ENCODE measurements at places on chromosomes 12 and 14. TPM values are rescaled to one million over a fixed set of nuclear protein-coding genes. Genes with fewer than 3 reads are reported as not detected.

SUOX gene
- 23.2 TPM for total RNA-seq

KRT83 gene
- not detected for total RNA-seq

SERPINA9 gene
- total RNA-seq: not detected

ANO2 gene
- 4.0 TPM for total RNA-seq

CCNB1IP1 gene
- 149 TPM for total RNA-seq

RND1 gene
- total RNA-seq: 7.6 TPM

AHSA1 gene
- total RNA-seq: 137 TPM

LIN7A gene
- 8.6 TPM for total RNA-seq

NUAK1 gene
- 12.3 TPM for total RNA-seq

PZP gene
- total RNA-seq: 0.18 TPM

DIP2B gene
- total RNA-seq: 22.0 TPM

DIO2 gene
- 0.04 TPM for total RNA-seq

- no peak overlapping the region for H3K4me3 ChIP-seq
- no peak overlapping the region for H3K27ac ChIP-seq
- H3K27me3 ChIP-seq: no peaks in the 10 kb centered on the region
These were observed 89.3 kb downstream of the EPS8 start for GRCh38 chr12:15699886-15700285.

DNA sequence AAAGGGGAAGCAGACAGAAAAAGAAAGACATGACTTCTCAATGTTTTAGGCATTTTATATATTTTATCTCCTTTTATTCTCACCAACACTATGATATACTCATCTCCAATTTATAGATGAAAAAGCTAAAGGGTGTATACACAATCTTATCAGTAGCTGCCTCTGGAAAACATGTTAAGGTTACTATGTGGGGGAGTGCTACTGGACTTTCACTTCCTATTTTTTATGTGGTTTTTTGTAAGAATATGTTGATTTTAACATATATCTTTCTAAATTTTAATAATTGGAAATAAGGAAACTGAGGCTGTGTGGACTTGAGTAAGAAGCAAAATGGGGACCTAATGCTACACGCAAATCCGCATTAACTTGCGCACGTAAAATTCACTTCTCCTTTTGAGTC, 99.6 kb upstream of the PDE3A start:
- H3K4me3 ChIP-seq: no peak overlapping the region
- no peaks in the 10 kb centered on the region for H3K36me3 ChIP-seq
- no peaks in the 10 kb centered on the region for H3K27me3 ChIP-seq
- peaks cover 43% of the 10 kb centered on the region for H3K4me1 ChIP-seq

- no peaks in the 10 kb centered on the region for H3K27me3 ChIP-seq
- DNase-seq: no peak
- H3K4me1 ChIP-seq: peaks cover 13% of the 10 kb centered on the region
- H3K4me3 ChIP-seq: no peak overlapping the region
- peaks cover 18% of the 10 kb centered on the region for H3K36me3 ChIP-seq
These were observed 35.0 kb downstream of the CRADD start for GRCh38 chr12:93712200-93712599.

- no peak overlapping the region for H3K4me3 ChIP-seq
- no peak overlapping the region for H3K27ac ChIP-seq
- peaks cover 6% of the 10 kb centered on the region for H3K36me3 ChIP-seq
- peaks cover 100% of the 10 kb centered on the region for H3K27me3 ChIP-seq
- peaks cover 40% of the 10 kb centered on the region for H3K4me1 ChIP-seq
These were observed 20.2 kb downstream of the VPS37B start for GRCh38 chr12:122875590-122876220.

- no peak for DNase-seq
- H3K27ac ChIP-seq: no peak overlapping the region
- H3K4me3 ChIP-seq: peak overlapping the region; percentile 72
These were observed 1.5 kb downstream of the MYF6 start for GRCh38 chr12:80708975-80709328.

DNA sequence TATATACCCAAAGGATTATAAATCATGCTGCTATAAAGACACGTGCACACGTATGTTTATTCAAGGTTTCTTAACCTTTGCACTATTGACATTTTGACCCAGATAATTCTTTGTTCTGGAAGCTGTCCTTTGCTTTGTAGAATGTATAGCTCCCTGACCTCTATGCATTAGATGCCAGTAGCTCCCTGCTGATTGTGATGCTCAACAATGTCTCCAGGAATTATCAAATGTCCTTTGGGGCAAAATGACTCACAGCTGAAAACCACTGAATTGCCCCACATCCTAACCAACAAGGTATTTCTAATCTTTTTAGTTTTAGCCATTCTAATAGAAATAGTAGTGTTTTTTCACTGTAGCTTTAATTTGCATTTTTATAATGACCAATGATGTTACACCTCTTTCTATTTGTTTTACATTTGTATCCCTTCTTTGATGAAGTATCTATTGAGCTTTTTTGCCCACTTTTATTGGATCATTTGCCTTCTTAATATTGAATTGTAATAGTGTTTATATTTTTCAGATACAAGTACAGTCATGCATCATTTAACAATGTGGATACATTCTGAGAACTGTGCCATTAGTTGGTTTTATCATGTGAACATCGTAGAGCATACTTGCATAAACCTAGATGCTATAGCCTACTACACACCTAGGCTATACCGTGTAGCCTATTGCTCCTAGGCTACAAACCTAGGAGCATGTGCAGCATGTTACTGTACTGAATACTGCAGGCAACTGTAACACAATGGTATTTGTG, 10.4 kb upstream of the NOPCHAP1 start:
- no peak for DNase-seq
- no peak overlapping the region for H3K4me3 ChIP-seq
- no peaks in the 10 kb centered on the region for H3K36me3 ChIP-seq
- no peak overlapping the region for H3K27ac ChIP-seq
- no peaks in the 10 kb centered on the region for H3K4me1 ChIP-seq

DNA sequence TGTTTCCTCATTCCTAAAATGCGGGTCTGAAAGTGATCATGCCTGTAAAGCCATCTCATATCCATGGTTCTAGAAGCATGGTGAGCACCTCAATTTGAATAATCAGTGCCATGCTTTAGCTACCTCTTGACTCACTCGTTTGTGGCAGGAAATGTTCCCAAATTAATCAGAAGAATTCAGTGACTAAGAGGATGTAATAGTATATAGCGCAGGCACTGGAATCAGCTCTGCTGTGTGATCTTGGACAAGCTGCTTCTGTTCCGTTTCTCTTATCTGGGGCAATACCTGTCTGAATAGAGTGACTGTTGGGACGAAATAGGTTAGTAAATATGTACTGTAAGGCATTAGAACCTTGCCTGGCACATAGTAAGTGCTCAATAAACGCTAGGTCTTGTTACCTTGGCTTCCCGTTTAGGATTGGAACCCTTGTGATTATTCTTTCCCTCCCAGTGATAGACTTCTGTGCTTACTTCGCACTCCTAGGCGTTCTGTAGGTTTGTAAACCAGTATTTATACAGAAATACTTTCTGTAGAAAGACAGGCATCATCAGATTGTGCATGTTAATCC, 820 bp upstream of the SMAGP start:
- no peaks in the 10 kb centered on the region for H3K36me3 ChIP-seq
- H3K4me3 ChIP-seq: peak overlapping the region; percentile 94
- DNase-seq: no peak
- peak overlapping the region; percentile 37 for H3K27ac ChIP-seq

- H3K4me1 ChIP-seq: peaks cover 7% of the 10 kb centered on the region
- H3K4me3 ChIP-seq: no peak overlapping the region
- H3K27me3 ChIP-seq: no peaks in the 10 kb centered on the region
- no peak for DNase-seq
These were observed 51.9 kb downstream of the KCNK10 start for GRCh38 chr14:88271205-88271604.

- H3K36me3 ChIP-seq: no peaks in the 10 kb centered on the region
- peaks cover 2% of the 10 kb centered on the region for H3K4me1 ChIP-seq
- DNase-seq: no peak
These were observed 248.9 kb downstream of the PAX9 start for GRCh38 chr14:36910578-36910977.

GRCh38 chr12:57063991-57064685, 14.2 kb upstream of the MYO1A start:
- peaks cover 73% of the 10 kb centered on the region for H3K36me3 ChIP-seq
- H3K4me3 ChIP-seq: no peak overlapping the region
- DNase-seq: no peak
- H3K4me1 ChIP-seq: no peaks in the 10 kb centered on the region

- DNase-seq: no peak
- peak overlapping the region; percentile 75 for H3K4me3 ChIP-seq
- H3K4me1 ChIP-seq: peaks cover 45% of the 10 kb centered on the region
These were observed 1.6 kb upstream of the RPS26 start for GRCh38 chr12:56040151-56040550.

DNA sequence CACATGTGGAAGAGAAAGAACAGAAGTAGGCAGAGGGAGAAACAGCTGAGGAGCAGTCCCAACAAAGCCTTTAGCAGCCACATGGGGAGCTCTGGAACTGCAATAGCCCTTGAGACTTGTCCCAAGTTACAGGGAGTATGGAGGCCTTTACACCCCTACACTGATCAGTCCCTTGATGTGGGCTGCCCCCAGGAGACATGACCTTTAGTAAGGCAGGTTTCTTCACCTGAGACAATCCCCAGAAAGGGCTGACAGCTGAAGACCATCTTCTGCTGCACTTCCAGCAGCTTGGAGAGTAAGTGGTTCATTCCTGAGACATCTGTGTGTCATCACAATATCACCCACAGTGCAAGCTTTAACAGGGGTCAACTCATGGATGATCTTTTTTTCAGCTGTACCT, 8.6 kb upstream of the SNAPC1 start:
- no peak overlapping the region for H3K4me3 ChIP-seq
- no peak for DNase-seq
- peak overlapping the region; percentile 10 for H3K27ac ChIP-seq
- no peaks in the 10 kb centered on the region for H3K27me3 ChIP-seq

- peaks cover 6% of the 10 kb centered on the region for H3K4me1 ChIP-seq
- H3K27ac ChIP-seq: no peak overlapping the region
- DNase-seq: no peak
- no peaks in the 10 kb centered on the region for H3K36me3 ChIP-seq
- no peaks in the 10 kb centered on the region for H3K27me3 ChIP-seq
These were observed 476.5 kb upstream of the TBX3 start for GRCh38 chr12:115160271-115161128.

- H3K36me3 ChIP-seq: peaks cover 4% of the 10 kb centered on the region
- H3K4me3 ChIP-seq: no peak overlapping the region
- no peak overlapping the region for H3K27ac ChIP-seq
These were observed 133.2 kb downstream of the SLC35F4 start for GRCh38 chr14:57732463-57733285.

GRCh38 chr12:57526477-57527126, 4.0 kb downstream of the MBD6 start:
- peaks cover 1% of the 10 kb centered on the region for H3K27me3 ChIP-seq
- H3K4me1 ChIP-seq: peaks cover 21% of the 10 kb centered on the region
- no peak overlapping the region for H3K4me3 ChIP-seq

DNA sequence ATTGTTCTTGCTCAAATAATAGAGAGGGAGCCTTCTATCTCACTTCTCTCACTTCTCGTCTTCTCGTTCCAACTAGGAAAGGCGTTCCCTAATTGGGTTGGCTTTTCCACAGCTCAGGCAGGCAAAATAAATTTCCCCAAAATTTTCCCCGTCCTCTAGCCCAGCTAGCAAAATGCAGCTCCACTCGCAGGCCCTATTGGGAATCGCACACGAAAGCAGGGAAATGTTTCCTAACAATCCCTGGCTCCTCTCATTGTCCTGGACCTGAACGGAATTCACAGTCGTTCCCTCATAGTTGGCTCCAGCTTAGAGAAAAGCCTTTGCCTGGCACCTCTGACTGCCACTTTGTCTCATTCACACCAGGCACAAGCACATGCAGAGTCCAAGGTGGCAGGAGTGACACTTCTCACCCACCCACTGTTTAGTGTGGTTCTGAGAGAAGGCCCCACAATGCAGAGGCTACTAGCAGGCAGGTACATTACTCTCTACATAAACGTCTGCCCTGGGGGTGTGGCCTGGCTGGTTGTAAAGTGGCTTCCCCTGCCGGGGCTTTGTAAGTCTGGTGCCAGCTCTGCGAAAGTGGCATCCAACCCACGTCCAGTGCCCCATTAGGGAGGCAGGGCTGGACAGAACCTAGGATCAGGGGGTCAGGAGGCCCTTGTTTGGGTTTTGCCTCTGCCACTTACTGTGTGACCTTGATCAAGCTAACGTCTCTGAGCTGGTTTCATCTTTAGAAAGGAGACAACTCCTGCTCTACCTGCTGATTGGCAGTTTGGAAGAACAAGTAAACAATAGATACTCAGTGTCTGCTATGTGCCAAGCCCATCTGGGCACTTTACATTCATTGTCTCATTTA, 4.2 kb downstream of the SERPINA10 start:
- 0 out of 2 replicates have a peak, but pooled peaks cover 3% of the 10 kb centered on the region for H3K4me1 ChIP-seq
- DNase-seq: no peak
- H3K36me3 ChIP-seq: no peaks in the 10 kb centered on the region
- H3K27me3 ChIP-seq: no peaks in the 10 kb centered on the region
- H3K27ac ChIP-seq: no peak overlapping the region

DNA sequence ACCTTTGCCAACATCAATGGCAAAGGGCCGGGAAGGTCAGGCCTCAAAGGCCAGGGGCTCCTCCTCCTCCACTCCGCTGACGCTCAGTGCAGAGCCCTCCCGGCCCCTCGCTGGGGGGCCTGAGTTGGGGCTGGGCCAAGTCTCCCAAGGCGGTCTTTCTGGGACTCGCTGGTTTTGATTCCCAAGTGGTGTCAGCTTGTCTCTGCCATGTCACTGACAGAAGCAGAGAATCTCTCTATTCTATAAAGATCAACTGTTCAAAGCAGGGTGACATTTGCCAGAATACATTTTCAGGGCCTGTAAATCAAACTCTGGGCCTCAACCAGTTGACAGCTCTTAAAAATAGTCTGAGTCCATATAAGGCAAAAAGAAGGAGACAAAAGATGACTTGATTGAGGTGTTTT, 75.9 kb downstream of the CCDC88C start:
- H3K4me1 ChIP-seq: peaks cover 5% of the 10 kb centered on the region
- H3K27ac ChIP-seq: no peak overlapping the region
- H3K4me3 ChIP-seq: no peak overlapping the region
- no peaks in the 10 kb centered on the region for H3K27me3 ChIP-seq
- H3K36me3 ChIP-seq: peaks cover 9% of the 10 kb centered on the region

- DNase-seq: no peak
- no peaks in the 10 kb centered on the region for H3K27me3 ChIP-seq
- peaks cover 9% of the 10 kb centered on the region for H3K4me1 ChIP-seq
- H3K27ac ChIP-seq: no peak overlapping the region
- H3K36me3 ChIP-seq: no peaks in the 10 kb centered on the region
These were observed 18.2 kb downstream of the PTGER2 start for GRCh38 chr14:52332269-52332668.

DNA sequence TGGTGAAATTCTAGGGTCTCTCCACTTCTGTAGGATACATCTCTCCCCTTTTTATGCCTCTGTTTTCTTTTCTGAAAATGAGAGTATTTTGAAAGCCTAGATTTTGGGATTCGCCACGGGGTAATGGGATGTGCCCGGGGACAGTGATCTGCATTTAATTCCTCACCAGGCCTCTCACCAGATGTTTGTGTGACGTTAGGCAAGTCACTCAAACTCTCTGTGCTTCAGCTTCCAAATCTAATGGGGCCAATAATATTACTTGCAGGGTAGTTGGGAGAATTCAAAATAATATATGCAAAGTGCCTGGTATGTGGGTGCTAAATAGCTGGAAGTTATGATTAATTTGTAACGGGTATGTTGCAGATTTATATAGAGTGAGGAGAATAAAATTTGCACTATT, 78.8 kb downstream of the C12orf75 start:
- 0 out of 2 replicates have a peak, but pooled peaks cover 2% of the 10 kb centered on the region for H3K27me3 ChIP-seq
- H3K4me3 ChIP-seq: no peak overlapping the region
- H3K4me1 ChIP-seq: peaks cover 15% of the 10 kb centered on the region
- H3K27ac ChIP-seq: no peak overlapping the region
